Cortex of kidney (tissue), 1 donor: ENCODE measurements at places on chromosomes 2 and 18.

DNA sequence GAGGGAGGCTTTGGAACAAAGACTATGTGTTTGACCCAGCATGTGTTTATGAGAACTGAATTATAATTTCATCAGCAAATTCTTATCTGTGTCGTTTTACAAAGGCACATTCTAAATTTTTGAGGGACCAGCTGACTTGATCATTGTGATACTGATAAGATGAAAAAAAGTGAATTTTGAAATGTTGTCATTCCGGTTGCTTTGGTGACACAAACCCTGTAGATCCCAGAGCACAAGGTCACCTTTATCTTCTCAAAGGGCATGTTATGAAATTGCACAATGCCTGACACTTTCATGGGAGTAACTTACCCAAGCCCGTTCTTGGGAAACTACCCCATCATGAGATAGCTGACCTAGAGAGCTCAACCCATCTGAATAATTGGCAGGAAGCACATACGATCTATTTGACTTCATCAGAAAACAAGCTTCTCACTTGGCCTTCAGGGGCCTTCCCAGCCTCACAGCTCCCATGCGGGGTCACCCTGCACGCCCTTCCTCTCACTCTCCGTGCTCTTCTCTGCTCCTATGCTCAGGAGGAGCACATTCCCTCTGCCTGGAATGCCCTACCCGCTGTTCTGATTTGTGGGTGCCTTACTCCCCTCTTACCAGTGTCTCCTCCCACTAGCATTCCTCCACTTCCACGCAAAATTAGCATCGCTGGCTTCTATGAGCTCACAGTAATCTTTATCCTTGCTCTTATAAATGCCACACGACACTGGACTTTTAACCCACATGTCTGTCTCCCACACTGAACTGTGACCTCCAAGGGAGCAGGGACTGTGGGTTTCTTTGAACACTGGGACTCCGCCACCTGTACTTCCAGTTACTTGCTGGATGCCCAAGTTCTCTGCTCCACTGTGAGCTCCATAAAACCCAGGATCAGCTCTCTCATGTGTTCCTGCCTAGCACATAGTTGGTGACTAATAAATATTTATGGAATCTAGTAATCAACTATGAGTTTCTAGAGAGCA lies 555.8 kb upstream of the ID2 start:
- DNase-seq, result no peak

- DNase-seq, result no peak
Measured at GRCh38 chr2:232541195-232541960, 1.9 kb downstream of the CHRNG start.

GRCh38 chr2:65232636-65233035 lies 5.0 kb downstream of the ACTR2 start:
- DNase-seq, result no peak

GRCh38 chr2:36650031-36650829 lies 46.3 kb upstream of the VIT start:
- DNase-seq, result no peak

DNA sequence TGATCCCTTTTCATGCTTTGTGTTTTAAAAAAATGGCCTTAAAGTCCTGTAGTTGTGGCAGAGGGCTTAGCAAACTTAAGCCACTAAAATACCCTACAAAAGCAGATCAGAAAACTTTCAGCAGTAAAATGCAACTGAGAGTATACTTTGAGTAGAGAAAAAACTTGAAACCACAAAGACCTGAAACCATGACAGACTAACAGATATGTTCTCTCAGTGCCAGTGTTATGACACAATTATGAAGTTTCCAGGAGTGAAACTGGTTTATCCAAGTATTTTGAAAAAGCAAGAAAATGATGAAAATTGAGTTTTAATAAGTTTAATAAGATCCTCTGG lies 74.5 kb downstream of the SPRED2 start:
- no peak for DNase-seq

- DNase-seq, result no peak
Measured at GRCh38 chr2:82954868-82955267, 1504.2 kb downstream of the SUCLG1 start.

- DNase-seq, result no peak
Measured at GRCh38 chr2:85756822-85757435, 3.1 kb downstream of the ATOH8 start.

DNA sequence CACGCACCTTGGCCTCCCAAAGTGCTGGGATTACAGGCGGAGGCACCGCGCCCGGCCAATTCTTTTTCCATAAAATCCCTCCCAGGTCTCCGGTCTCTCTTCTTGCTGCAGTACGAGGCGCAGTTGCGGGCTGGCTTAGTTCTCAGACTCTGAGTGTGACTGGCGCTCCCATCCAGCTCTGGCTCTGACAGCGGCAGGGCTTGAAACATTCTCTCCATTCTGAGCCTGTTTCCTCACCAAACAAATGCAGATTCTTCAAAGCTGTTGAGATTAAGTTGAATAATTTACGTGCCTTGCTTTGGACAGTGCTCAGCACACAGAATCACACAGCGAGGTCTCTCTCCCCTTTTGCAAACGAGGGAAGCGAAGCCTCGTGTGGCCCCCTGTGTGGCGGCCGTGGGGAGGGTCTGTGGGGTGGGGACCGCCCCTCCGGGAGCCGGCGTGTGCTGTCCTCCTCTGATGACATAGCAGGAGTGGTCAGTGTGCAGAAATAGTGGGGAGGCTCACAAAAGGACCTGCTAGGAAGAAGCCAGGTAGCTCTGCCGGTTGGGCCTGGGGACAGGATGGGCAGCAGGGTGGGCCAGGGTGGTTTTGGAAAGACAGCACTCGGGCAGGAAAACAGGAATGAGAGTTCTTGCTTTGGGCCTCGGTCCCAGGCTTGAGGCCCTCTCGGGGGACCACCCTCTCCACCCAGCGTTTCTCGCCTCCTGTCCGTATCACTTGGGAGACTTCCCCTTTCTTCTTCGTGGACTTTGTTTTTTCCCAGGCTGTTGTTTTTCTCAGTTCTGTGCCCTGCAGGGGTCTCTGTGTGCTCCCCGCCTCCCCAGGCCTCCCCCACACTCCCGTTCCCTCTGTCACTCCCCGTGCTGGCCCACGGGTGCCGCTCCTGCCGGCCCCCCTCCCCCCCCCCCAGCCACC lies 75.0 kb downstream of the KCNG2 start:
- no peak for DNase-seq

DNA sequence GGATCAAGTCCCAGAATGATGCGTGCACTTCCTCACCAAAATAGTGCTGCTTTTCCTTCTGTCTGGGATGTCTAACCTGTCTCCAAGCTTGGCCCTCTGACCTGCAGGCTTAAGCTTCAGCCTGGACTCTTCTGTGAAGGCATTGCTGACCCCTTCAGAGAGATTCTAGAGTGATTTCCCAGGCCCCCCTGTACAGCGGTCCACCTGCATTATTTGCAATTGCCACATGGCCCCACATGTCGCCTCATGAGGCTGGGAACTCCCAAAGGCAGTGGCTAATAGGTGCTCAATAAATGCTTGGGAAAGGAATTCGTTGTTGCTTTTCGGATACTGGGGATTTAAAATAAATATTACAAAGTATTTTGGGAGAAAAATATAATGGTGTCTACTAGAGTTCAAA lies 32.3 kb upstream of the MEP1B start:
- DNase-seq, result no peak

DNA sequence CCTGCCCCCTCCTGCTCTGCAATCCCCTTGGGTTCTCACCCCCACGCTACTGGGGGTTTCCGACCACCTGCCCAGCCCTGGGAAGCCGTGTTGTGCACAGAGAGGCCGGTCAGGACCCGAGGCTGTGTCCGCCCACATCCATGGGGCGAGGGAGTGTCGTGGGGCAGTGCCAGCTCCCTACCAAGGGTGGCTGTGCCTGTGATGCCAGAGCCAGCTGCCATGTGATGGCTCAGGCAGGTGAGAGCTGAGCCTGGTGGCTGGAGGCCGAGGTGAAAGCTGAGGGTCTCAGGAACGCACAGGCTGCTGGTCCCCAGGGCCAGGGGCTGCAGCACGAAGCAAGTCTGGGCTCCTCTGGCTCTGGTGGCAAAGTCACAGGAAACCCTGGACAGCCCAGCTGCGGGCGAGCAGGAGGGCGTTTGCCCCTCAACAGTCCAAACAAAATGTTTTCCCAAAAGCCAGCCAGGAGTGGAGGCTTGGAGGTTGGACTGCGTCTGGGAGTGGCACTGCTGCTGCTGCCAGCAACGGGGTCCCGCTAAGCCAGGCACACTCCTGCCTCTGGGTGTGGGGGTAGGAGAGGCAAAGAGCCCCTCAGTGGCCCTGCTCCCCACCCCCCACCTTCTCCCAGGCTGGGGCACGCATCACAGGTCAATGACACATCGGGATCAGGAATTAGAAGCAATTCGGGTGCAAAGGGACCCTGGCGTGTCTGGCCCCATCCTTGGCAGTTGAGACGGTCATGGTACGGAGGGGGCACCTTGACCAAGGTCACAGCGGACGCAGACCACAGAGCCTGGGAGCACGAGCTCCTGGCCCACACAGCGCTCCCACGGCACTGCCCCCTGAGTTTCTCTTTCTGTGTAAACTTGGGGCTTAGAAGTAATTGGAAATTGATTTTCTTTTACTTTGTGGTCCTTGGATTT lies 72.4 kb upstream of the GPC1 start:
- DNase-seq, result no peak

DNA sequence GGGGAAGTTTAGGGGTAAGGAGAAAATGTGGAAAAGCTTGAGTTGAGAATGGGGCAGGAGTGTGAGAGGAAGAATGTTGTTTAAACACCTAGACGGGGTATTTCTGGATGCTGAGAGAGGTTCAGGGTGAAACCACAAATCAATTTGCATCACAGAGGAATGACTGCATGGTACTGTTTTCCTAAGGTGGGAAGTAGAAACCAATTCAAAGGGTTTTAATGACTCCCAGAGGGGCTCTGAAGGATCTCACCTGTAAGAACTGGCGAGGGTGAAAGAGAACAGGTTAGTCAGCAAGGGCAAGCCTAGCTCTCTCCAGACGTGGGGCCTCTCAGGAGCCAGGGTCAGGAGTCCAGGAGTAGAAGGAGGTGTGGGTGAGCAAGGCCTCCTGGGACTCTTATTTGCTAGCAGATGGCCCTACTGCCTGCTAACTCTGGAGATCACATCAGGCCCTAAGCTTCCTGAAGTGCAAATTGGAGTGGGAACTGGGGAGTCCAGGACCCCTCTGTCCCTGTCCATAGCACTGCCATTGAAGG lies 133.0 kb upstream of the CELF4 start:
- peak; percentile 10 for DNase-seq

- DNase-seq, result no peak
Measured at GRCh38 chr2:158649846-158650245, 145.3 kb upstream of the DAPL1 start.

DNA sequence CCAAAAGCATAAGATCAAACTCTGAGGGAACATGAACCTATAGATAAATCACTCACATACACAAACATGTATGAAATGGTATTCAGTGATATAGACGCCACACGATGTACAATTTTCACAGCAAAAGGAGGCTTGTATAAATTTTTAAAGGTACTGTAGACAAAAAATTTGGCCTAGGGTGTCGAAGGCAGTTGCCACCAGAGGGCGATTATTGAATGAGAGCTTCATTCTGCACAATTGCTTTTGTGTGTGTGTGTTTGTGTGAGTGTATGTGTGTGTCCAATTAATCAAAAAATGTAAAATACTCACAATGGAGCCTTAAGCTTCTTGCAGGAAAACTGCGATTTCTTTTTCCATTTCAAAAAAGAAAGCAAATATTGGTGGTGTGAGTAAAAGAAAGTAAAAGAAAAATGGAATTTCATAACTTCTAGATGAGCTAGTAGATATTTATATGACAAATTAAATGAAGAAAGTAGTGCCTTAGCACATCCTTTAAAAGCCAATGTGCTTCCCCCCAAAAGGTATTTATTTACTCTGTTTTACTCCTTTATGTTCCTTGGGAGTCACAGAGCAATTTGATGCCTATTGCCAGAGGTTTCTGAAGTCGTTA lies 800.1 kb downstream of the SATB2 start:
- DNase-seq, result no peak

DNA sequence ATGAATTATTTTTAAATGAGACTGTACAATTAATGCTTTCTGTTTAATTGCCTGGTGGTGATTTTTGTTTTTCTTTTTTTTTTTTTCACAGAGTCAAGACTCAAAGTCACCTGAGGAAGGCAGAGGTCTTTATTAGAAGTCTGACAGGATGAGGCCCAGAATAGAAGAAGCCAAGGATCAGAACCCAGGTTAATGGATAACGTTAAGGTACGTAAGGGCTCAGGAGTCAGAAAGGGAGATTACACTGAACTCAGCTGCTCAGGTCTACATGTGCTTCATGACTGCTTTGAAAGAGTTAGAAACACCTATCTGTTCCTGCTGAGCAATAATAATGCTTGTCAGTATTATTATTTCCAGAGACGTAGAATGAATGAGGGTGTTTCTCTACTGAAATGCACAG lies 196.5 kb downstream of the LRATD1 start:
- no peak for DNase-seq
